ENCODE measurements at places on chromosomes 2 and 18. TPM values are rescaled to one million over a fixed set of nuclear protein-coding genes. Genes with fewer than 3 reads are reported as not detected.

- no peak for DNase-seq
These were observed 74.7 kb downstream of the TNFRSF11A start for GRCh38 chr18:62399781-62400308.

Gene NYAP2
- not detected for total RNA-seq

DNA sequence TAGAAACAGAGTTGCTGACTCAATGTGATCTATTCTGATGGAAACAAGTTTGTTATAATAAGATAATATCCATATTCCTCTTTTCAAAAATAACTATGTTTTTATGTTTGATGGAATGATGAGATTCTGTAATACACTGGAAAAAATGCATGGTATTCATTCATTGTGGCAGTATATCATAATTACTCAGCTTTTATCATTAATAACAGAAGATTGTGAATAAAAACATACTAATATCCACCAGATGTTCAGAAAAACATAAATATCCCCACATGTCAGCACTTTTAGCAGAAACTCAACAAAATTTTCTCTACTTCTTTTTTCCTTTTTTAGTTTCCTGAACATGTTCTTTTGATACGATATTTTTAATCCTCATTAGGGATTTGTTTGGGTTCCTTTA lies 130.9 kb upstream of the CAVIN2 start:
- DNase-seq = no peak

Gene LIPG
- total RNA-seq = 0.86 TPM

DNA sequence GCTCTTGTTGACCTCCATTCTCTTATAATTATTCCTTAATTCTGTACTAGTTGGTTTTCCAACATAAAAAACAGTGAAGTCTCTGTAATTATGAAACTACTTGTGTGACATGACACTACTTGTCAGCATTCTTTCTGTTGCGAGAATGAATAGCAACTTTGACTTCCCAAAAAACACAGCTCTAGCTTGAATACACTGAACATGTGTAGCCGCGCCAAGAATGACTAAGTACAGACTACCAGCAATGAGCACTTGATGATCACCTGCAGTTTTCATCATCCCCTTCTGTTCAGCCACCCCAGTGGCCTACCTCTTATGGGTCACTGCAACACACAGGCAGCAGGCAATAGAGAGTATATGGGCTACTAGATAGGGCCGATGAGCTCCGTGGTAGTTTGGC lies 229.3 kb downstream of the TGIF1 start:
- no peak for DNase-seq

- no peak for DNase-seq
These were observed 34.9 kb downstream of the ARHGAP28 start for GRCh38 chr18:6764382-6764781.

Gene CRYBA2
- not detected for total RNA-seq

GRCh38 chr2:20609349-20609994 lies 41.4 kb downstream of the HS1BP3 start:
- DNase-seq = peak; percentile 60

DNA sequence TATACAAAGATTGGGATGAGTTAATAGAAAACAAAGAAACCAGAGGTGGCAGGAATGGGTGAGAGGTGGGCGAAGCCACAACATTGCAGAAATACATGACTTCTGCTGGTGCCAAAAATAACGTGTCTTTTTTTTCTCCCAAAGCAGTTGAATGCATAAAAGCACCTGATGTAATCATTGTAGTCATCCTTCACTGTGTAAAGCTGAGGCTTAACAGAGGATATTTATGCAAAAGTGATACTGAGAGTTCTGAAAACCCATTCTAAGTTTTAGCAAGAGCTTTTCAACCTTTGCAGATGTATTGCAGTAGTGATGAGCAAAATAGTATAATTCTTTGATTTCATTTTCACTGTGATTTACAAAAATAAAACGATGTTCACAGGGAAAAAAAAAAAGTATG lies 173.0 kb downstream of the PTGR3 start:
- no peak for DNase-seq

GRCh38 chr18:78981394-78981831 lies 1.8 kb downstream of the SALL3 start:
- DNase-seq = no peak

Gene RAB6C
- total RNA-seq = under 0.01 TPM

Gene RUFY4
- not detected for total RNA-seq

DNA sequence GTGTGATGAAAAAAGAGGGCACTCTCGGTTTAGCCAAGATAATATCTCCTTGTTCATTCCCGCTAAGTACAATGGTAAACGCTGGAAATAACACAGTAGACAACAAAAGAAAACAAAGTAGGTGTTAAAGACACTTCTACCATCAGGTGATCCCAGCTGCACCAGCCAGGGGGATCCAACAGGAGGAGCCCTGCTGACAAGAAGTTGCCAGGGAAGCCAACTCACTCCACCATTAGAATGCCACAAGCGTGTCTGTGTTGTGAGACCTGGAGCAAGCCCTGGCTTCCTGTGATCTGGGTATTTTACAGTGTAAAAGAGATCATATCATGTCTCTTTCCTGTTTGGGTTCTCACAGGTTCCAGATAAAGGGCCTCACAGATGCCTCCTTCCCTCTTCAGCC lies 117.0 kb downstream of the GRB14 start:
- no peak for DNase-seq

- no peak for DNase-seq
These were observed 181.3 kb downstream of the TMX3 start for GRCh38 chr18:68533641-68534040.
